ENCODE measurements at places on chromosomes 1 and 21. TPM values are rescaled to one million over a fixed set of nuclear protein-coding genes. Genes with fewer than 3 reads are reported as not detected.

DNA sequence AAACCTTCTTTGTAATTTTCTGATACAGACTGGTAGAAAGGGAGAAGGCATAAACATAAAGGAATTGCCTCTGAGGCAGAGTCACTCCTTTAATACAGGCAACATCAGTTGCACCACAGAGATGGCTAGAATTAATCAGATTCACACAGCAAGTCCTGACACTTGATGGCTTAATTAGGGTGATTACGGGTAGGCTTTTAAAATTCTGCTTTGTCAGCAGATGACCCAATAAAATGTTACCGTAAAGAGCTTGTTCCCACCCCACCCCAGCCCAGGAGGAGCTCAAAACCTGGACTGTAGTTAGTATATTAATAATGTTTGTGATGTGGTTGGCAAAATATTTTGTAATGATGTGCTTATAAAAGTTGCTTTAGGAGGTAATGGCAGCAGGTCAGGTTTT, 9.3 kb upstream of the BTG3 start:
- H3K27ac ChIP-seq = no peak overlapping the region
- no peaks in the 10 kb centered on the region for H3K36me3 ChIP-seq
- H3K27me3 ChIP-seq = peaks cover 17% of the 10 kb centered on the region

GRCh38 chr21:27571706-27572105, 604.8 kb upstream of the ADAMTS5 start:
- no peaks in the 10 kb centered on the region for H3K27me3 ChIP-seq
- H3K36me3 ChIP-seq = no peaks in the 10 kb centered on the region
- no peaks in the 10 kb centered on the region for H3K4me1 ChIP-seq
- no peak overlapping the region for H3K4me3 ChIP-seq
- H3K27ac ChIP-seq = no peak overlapping the region

TMEM269 gene
- total RNA-seq = 0.32 TPM

FCRL1 gene
- 0.29 TPM for total RNA-seq

- H3K4me3 ChIP-seq = no peak overlapping the region
- H3K27ac ChIP-seq = no peak overlapping the region
- H3K27me3 ChIP-seq = no peaks in the 10 kb centered on the region
- H3K4me1 ChIP-seq = peaks cover 4% of the 10 kb centered on the region
- DNase-seq = no peak
These were observed 116.7 kb downstream of the RUSC1 start for GRCh38 chr1:155437405-155437804.

S100B gene
- 3.0 TPM for total RNA-seq

- H3K27ac ChIP-seq = no peak overlapping the region
- DNase-seq = no peak
- peaks cover 1% of the 10 kb centered on the region for H3K27me3 ChIP-seq
- H3K4me3 ChIP-seq = no peak overlapping the region
- no peaks in the 10 kb centered on the region for H3K4me1 ChIP-seq
These were observed 88.7 kb upstream of the SIM2 start for GRCh38 chr21:36610201-36610600.

All from activated CD8-positive, alpha-beta T cell treated with anti-CD3 and anti-CD28 coated beads for 36 hours (primary cell).